ENCODE measurements at places on chromosomes 7 and 10.

GRCh38 chr10:44348496-44348895 is 36.4 kb downstream of the CXCL12 start:
- DNase-seq, result no peak

DNA sequence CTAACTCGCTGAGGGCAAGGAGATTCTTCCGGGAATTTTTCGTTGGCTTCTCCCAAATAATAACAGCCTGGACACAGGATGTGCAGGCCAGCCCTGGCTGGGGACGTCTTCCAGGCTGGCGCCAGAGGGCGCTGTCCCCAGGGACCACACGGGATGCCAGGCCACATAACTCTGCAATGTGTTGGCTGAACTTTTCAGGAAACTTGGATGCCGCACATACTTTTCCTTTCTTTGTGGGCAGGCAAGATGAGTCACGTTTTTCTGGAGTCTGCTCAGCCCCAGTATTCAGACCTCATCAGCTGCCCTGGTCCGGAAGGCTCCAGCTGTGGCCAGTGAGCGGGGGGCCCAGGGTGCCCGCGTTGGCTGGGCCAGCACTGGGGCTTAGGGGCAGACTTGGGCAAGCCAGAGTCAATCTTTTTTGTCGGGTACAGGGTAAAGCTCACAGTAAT is 122.7 kb downstream of the PRKAG2 start:
- DNase-seq, result no peak

- DNase-seq, result no peak
Observed at GRCh38 chr7:99301496-99301895, 24.2 kb upstream of the ARPC1A start.

GRCh38 chr10:119754936-119755335 is 29.1 kb downstream of the INPP5F start:
- DNase-seq, result no peak

GRCh38 chr7:28645866-28646265 is 233.5 kb downstream of the CREB5 start:
- no peak for DNase-seq

DNA sequence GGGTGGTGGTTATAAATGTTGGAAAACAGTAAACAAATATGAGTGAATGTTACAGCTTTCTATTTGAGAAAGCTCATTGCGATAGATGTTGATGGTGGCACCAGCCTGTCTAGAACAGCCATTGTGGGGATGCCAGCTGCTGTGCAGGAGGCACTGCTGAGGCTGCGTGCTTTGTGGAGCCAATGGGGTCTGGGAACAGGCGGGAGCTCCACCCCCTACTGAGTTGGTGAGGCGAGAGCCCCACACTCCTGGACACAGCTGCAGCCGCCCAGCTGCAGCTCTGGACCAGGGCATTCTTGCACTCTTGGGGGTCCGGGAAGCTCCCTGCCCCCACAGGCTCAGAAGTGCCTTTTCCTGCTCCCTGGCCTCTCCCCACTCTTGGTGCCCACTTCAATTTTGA is 1147.1 kb upstream of the LRRTM3 start:
- DNase-seq, result no peak

GRCh38 chr10:23530079-23530478 is 91.2 kb downstream of the OTUD1 start:
- no peak for DNase-seq

GRCh38 chr7:22120391-22121053 is 174.8 kb upstream of the CDCA7L start:
- DNase-seq, result no peak

GRCh38 chr7:133288970-133289369 is 36.1 kb downstream of the EXOC4 start:
- no peak for DNase-seq

DNA sequence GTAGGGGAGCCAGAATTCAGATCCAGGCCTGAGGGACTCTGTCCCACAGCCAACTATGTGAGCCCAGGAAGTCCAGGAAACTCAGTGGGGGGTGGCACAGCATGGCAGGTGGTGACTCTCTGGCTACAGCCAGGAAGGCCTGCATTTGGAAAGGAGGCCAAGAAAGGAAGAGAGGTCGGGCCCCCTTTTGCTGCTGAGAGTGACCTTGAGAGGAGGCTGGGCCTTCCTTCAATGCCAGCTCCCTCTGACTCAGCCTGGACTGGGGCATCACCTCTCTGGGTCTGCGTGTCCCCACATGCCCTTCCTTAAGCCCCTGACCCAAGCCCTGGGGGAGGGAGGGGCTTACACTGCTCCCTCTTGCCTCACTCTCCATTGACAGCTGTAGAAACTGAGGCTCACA is 6.4 kb upstream of the MYL10 start:
- DNase-seq, result no peak

DNA sequence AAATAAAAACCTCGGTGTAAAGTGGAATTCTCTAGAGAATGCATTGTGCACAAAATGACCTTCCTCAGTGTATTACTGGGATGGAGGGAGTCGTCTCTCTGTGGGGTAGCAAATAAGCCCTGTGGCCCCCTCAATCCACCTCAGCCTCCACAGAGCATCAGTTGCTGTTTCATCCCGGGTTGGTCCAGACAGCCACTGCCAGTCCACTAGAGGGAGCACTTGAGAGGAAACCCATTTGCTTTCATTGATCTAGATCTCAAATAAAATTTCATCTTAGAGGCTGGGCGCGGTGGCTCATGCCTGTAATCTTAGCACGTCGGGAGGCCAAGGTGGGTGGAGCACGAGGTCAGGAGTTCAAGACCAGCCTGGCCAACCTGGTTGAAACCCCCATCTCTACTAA is 1128.7 kb downstream of the CNTNAP2 start:
- no peak for DNase-seq

DNA sequence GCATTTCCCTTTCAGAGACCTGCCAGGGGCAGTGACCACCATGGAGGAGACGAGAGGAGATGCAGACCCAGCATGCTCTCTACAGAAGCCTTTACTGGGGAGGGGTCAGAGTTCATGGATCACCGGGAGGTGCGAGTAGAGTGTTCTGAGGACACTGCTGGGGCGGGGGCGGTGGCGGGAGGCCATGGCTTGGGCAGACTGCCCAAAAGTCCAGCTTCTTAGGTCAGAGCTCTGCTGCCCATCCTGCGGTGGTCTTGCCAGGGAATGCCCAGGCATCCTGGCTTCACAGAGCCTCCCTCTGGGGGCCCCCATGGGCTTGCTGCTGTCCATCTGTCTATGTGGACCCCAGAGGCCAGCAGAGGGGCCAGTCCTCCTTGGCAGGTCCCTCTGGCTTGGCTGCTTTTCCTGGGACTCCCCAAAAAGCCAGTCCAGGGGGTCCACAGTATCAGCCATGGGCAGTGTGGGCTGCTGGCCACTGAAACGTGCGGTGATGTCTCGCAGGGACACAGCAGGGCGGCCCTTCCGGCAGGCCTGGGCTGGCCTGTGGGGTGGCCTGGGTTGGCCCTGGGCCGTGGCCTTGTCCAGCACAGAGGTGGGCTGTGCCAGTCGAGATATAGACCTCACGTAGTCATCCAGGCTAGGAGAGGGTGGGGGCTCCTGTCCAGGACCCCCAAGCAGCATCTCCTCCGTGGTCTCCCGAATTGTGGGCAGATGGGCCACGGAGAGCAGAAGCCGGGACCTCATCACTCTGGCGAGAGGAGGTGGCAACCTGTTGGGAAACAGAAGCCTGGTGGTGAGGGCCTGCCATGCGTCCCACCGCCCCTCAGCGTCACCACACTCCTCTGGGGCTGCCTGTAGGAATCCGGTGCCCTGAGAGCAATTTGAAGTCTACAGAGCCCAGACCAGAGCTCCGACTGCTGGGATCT is 1.1 kb downstream of the DEPP1 start:
- no peak for DNase-seq

- no peak for DNase-seq
Observed at GRCh38 chr10:49395741-49396665, at the start of gene DRGX. TSS of gene DRGX (minus strand) at chr10:49396089. CDS start at chr10:49395440, 649 bp downstream.

DNA sequence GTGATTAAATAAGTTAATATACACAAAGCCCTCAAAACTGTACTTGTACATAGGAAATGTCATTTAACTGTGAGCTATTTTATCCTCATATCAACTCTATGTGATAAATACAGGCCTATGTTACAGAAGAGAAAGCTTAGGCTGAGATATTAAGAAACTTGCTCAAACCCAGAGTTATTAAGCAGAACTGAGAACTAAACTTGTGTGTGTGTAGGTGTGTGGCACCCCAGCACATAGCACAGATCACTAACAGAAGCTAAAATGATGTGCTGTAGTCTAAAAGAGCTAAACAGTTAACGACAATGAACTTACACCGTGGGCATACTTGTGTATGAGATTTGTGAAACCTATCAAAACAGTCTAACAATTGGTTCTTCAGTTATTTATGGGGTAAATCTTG is 34.5 kb downstream of the MTPN start:
- no peak for DNase-seq

DNA sequence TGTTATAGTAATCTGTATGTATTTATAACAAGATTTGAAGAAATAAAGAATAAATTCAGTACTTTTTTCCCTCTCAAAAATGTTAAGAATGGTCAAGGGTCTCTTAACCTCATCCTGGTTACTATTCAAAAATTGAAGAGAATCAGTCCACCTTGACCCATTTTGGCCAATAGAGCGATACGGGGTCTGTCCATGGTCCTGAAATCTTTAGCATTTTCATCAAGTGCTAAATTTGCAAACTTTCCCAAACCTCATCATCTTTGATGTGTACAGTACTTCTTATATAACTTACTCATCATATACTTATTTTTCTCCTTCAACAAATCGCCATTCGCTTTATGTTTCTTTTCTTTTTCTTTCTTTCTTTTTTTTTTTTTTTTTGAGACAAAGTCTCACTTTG is 23.6 kb downstream of the TMEM178B start:
- DNase-seq, result no peak

DNA sequence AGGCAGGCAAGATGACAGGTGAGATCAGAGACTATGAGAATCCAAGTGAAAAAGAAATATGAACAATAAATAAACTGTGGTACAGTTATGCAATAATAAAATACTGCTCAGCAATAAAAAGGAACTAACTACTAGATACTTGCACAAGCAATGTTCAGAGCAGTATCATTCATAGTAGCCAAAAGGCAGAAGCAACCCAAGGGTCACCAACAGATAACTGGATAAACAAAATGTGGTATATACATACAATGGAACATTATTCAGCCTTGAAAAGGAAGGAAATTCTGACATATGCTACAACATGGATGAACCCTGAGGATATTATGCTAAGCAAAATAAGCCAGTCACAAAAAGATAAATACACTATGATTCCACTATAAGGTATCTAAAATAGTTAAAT is 76.9 kb upstream of the KCNIP2 start:
- no peak for DNase-seq

DNA sequence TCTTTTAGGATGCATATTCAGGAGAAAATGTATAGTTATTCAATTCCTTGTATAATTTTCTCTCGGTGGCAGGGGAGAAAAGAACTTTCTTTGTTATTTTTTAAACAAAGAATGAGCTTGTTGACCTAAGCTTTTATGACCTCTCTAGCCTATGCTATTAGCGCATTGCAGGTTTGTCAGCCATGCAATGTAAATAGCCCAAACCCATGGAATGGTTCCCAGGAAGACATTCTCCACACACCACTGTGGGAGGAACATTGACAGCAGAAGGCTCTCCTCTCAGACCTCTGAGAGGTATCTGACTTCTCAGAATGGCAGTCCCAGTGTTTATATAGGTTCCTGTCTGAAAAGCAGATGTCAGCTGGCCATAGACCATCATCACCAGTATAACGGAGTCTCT is 19.6 kb upstream of the AGBL3 start:
- no peak for DNase-seq

- DNase-seq, result no peak
Observed at GRCh38 chr7:115789901-115790300, 240.7 kb downstream of the TFEC start.

DNA sequence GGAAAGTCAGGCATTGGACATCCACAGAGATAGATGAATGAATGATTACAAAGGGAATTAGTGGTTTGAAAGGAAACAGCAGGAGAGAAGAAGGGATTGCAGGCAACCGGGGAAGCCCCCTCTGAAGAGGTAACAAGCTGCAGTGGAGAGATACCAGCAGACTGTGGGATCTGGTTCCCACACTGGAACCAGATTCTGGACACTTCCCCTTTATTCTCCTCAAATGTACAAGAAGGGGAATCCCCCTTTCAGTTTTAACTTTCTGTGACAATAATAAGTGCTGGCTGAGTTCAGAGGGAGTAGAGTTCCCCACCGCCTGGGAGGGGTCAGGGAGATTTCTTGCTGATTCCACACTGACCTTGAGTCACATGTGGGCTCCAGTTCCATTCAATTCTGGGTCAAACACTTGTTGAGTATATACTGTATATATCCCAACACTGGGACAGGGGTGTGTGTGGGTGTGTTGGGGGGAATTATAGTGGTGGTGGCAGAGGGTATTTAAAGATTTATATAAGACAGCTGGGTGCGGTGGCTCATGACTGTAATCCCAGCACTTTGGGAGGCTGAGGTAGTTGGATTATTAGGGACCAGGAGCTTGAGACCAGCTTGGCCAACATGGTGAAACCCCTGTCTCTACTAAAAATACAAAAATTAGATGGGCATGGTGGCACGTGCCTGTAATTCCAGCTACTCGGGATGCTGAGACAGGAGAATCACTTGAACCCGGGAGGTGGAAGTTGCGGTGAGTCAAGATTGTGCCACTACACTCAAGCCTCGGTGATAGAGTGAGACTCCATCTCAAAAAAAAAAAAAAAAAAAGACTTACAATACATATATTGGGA is 16.5 kb upstream of the DDIT4 start:
- DNase-seq, result no peak

DNA sequence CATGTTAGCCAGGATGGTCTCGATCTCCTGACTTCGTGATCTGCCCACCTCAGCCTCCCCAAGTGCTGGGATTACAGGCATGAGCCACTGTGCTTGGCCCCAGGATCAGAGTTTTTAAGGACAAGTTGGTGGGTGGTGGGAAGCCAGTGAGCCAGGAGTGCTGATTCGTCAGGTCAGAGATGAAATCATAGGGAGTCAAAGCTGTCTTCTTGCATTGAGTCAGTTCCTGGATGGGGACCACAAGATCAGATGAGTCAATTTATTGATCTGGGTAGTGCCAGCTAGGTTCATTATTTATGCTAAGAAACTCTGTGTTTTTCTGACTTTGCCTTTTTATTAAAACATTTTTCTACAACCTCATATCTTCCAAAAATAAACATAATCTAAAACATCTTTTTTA is 423.8 kb downstream of the ARL4A start:
- no peak for DNase-seq

DNA sequence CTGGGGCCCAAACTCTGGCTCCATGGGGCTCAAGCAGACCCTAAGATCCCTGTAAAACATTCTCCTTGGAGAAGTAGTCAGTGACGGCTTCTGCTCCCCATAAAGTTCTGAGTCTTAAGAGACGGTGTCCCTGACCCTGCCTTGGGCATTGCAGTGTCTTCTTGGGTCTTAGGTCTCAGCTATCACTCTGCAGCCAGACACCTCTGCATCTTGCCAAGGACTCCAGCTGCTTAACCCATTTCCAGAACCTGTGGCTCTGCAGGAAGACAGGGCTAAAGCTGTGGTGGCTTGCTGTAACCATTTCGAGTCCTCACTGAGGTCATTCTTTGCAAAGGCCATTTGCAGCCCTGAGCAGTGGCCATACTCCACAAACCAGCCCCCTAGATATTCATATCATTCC is 337.1 kb upstream of the ZMIZ1 start:
- DNase-seq, result no peak

Measured in NCI-H1436 treated with DMSO at 0.1 percent for 48 hours (cell line).